ENCODE measurements at places on chromosomes 1 and 21. TPM values are rescaled to one million over a fixed set of nuclear protein-coding genes. Genes with fewer than 3 reads are reported as not detected.

The GPA33 gene
- not detected for total RNA-seq

The FCRL2 gene
- not detected for total RNA-seq

GRCh38 chr1:201145132-201145531, 9.1 kb downstream of the TMEM9 start:
- no peak for DNase-seq

DNA sequence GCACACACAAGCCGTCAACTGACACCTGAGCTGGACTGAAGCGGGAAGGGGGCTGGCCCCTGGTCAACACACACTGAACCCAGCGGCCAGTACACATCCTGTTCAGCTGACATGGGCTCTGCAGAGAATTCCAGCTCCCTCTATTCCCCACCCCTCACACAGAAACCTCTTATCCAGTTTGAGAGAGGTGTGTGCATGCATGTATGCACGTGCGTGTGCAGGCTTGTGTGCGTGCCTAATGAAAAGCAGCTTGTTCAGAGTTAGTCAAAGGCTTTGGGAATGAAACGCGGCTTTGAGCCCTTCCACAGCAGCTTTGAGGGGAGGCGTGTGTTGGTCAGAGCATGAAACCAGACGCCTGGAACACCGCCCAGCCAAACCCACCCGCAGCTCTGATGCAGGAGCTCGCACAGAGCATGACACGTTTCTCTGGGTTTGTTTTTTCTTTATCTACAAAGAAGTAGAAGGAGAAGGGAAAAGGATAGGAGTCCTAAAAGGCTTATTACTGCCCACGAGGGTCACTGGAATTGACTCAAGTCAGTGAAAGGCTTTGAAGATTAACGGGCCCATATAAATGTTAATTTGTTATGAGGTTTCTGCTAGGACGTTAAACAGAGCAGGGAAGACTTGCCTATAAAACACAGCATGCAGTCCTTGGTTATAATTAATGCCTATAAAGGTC, 184.2 kb downstream of the ETS2 start:
- peak; percentile 92 for DNase-seq

- no peak for DNase-seq
Measured at GRCh38 chr1:171998711-171999110, 157.4 kb downstream of the DNM3 start.

- peak; percentile 84 for DNase-seq
Measured at GRCh38 chr1:231421971-231422797, at the start of gene EGLN1. EGLN1 (minus strand) TSS chr1:231422287; CDS start chr1:231421888, 399 bp downstream.

- no peak for DNase-seq
Measured at GRCh38 chr1:115952547-115952946, 23.8 kb upstream of the SLC22A15 start.

DNA sequence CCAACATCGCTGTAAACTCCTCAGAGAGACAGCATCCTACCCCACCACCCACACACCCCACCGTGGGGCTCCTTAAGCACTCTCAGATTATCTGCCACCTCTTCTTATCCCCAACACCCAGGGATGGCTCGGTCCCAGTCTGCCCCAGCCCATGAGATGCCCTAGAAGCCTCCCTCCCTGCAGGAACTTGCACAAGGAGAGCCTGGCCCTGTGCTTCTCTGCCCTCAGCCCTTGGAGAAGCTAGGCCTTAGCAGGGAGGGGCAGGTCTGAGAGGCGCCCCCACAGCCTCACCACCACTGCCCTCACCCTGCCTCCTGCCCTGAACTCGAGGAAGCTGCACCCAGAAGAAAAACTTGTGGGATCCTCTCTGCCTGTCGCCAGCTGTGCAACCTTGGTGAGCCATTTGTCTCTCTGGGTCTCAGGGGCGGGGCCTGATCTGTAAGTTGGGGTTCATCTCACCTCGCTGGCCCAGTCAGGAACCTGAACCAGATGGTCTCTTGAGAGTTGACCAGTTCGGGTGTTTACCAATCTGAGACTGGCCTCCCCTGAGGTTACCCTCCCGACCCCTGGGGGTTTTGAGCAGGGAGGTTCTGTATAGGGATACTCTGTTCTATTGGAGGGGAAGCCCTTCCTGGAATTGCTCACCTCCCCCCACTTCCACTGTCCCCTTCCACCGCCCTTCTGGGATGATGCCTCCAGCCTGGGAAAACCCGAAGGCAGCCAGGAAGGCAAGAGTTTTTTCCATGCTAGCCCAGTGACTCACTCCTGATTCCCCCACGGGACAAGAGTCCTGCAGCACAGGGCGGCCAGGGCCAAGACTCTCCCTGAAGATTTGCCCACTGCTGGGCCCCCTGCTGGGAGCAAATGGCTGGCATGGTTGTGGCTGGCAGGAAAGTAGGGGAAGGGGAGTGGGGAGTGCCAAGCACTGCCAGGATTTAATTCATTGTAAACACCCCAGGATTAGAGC, at the start of gene S100A3:
Gene S100A3, minus strand, starts transcription at position 537 of the 967 bp plus-strand sequence. CDS start 773 bp downstream, outside the sequence.
- peak; percentile 93 for DNase-seq
